ENCODE measurements at places on chromosomes 2 and 18. TPM values are rescaled to one million over a fixed set of nuclear protein-coding genes. Genes with fewer than 3 reads are reported as not detected.

Gene EPB41L3
- 250 TPM for total RNA-seq

Gene TCF23
- total RNA-seq, result not detected

Gene RASGRP3
- total RNA-seq, result 66.8 TPM

Gene KCNS3
- total RNA-seq, result 76.7 TPM

Gene PPIG
- total RNA-seq, result 34.6 TPM

All from Peyer's patch (tissue), 4 donors.